ENCODE measurements at places on chromosomes 1 and 21.

DNA sequence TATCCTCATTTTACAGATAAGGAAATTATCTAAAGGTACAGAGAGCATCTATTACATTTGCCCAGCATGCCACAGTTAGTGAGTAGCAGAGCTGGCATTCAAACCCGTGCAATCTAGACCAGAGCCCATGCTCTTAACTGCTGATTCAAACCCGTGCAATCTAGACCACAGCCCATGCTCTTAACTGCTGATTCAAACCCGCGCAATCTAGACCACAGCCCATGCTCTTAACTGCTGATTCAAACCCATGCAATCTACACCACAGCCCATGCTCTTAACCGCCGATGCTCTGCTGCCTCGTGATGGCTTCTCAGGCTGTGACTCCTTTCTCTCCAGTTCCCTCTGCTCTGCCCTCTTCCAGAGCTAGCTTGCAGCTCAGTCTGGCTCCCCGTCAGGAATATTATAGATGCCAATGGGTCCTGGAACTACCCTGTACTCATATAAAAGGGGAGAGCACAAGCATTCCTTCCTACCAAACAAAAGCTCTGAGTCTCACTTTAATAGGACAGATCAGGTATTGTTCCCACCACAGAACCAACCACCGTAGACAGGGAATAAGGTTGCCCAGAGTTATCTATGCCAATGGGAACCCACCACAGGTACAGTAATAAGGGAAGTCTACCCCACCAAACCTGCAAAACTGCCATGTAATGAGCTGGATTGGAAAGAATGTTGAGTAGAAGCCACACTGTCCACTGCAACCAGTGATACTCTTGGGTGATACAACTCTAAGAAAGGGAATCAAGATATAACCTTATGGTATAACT is 78.4 kb downstream of the SMYD3 start:
- DNase-seq = no peak

DNA sequence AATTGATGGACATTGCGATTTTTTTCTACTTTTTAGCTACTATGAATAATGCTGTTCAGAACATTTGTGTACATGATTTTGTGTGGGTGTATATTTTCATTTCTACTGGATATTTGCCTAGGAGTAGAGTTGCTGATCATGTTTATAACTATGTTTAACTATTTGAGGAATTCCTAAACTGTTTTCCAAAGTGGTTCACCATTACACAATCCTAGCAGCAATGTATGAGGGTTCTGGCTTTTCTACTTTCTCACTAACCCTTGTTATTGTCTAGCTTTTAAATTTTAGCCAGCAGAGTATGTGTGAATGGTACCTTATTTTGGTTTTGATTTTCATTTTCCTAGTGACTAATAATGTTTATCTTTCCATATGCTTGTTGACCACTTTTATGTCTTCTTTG is 86.2 kb downstream of the ATG4C start:
- DNase-seq = no peak

- DNase-seq = peak; percentile 44
Observed at GRCh38 chr1:22709891-22710700, 543 bp upstream of the EPHB2 start.

DNA sequence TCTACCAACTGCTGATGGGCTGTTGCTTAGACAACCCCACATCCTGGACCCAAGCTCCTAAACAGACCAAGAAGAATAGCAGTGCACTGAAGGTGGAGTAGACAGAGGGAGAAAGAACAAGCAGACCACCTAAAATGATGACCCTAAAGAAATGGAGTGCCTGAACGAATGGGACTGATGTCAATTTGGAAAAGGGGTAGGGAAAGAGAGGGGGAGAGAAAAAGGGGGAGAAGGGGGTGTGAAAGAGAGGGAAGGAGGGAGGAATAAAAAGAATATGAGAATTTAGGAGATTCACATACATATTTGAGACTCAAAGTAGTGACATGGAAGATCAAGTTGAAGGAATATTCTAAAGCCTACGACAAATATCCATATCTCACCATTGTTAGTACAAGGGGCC is 144.4 kb upstream of the DUSP10 start:
- DNase-seq = no peak

DNA sequence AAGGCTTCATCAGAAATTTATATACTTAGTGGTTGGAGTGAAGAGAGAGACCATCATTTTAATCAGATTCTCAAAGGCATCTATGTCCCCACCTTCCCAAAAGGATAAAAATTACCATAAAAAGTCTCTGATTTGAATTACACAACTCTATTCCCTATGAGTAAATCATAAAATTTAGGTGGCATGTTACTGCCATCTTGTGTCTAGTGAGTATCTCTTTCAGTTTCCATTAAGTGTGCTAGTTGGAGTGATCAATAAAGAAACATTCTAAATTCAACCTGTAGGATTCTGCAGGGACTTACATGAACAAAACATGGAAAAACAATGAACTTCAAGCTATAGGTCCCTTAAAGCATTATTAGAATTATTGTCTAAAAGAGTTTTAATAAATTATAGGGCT is 655.4 kb downstream of the LTN1 start:
- DNase-seq = no peak

GRCh38 chr1:222325506-222325905 is 222.4 kb downstream of the HHIPL2 start:
- DNase-seq = no peak

DNA sequence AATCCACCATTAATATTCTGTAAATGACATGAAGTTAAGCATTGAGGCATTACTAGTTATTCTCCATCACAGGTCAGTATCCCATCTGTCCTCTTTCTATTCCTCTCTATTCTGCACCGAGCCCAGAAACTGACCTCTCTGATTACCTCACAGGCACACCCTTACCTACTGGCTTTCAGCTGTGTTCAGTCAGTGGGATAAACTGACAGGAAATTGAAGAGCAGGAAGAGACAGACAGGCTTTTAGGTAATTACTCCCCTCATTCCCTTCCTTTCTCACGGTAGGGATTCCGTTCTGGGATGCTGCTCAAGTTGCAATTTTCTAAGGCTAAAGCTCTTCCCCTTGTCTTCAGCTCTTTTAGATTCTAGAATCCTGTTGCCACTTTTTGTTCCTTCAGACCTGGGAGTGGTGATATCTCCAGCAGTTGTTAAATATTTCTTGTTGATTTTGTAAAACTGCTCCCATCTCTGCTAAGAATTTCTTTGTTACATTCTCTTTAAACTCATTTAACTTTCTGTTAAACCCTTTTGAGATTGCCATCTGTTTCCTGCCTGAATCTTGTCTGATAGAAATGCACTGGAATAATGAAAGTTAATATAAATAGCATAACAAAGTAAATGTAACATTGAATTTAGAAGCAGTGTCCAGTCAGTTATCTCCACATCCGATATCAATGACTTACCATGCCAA is 1063.4 kb downstream of the PLA2G4A start:
- peak; percentile 35 for DNase-seq

GRCh38 chr1:201009962-201010645 is 13.4 kb downstream of the KIF21B start:
- DNase-seq = no peak

- DNase-seq = peak; percentile 83
Observed at GRCh38 chr1:162878000-162878596, 17.1 kb upstream of the CCDC190 start.

DNA sequence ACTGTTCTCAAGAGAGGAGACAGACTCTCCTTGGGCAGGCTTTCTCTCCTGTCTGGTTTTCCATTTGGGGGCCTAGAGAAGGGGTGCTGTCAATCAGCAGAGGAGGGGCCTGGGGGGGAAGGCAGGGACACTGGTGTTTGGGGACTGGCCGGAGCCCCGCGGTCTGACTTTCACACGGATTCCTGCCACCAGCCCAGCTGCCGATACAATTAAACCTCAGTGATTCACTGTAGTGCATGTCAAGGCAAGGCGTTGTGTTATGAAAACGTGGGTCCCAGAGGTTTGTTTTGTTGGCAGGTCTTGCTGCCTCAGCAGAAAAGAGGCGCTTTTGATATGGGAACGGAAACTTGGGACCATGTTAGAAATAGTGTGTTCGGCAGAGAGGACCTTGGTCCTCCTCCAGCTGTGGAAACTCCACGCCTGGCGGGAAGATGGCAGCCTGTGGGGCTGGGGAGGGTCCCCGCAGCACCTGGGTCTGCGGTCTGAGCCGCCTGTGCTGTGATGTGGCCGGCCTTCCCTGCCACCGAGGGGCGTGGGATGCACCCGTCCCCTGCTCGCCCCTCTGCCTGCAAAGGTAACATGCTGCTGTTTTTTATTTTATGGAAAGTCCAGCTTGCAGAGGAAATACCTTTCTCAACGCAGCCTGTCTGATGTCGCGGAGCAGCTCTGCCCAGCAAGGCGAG is 47.6 kb downstream of the SPSB1 start:
- DNase-seq = no peak

GRCh38 chr1:46581681-46582455 is 22.2 kb downstream of the MKNK1 start:
- no peak for DNase-seq

GRCh38 chr21:15062606-15062965 is 2.2 kb downstream of the NRIP1 start:
- no peak for DNase-seq

DNA sequence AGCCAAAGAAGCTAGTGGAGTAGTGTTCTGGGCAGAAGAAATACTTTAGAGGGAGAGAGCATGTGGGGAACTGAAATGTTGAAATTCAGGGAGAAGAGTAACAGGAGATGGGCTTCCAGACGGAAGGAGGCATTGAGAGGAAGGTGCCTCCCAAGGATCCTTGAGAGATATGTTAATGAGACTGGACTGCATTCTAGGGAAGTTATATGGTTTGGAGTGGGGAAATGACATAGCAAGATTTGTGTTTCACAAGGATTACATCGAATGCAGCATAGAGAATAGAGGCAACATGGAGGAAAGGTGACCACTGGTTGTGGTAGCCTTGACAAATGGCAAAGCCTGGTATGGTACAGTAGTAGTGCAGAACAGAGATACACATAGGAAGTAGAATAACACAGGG is 160.5 kb upstream of the HMCN1 start:
- no peak for DNase-seq

DNA sequence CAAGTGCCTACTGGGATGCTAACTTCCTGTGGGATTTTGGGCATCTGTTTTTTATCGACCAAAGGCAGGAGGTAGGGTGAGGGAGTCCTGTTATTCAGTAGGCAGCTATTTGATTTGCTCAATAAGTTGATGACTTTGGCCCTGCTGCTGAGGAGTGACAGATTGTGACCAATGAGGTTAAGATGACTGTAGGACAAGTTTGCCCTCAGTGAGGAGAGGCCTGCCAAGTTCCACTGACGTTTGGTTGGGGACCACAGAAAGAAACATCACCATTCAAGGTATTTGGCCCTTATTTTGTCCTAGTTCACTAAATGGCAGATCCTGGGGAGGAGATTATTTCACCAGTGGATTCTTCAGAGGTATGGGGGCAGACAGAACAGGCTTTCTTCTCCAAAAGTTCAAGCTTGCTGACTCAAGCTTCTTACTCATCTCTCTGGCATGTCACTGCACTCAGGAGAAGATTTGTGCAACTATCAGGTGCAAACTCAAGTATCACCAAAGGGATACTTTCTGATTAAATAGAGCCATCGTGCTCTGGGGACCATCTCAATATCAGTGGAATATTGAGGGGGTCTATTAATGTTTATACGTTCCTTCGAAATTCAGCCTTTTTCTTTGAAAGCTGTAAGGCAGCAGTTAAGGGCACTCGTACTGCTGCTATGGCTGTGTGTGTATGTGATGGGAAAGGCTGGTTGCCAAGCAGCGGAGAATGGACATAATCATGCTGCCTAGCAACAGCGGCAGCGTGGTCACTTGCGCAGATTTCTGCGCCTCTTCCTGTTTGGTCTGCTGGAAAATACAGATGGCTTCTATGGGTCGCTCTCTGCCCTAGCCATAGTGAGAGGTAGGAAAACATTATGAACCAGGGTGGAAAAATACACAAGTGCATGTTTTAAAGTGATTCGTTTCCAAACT is 78.7 kb downstream of the PBX1 start:
- no peak for DNase-seq

DNA sequence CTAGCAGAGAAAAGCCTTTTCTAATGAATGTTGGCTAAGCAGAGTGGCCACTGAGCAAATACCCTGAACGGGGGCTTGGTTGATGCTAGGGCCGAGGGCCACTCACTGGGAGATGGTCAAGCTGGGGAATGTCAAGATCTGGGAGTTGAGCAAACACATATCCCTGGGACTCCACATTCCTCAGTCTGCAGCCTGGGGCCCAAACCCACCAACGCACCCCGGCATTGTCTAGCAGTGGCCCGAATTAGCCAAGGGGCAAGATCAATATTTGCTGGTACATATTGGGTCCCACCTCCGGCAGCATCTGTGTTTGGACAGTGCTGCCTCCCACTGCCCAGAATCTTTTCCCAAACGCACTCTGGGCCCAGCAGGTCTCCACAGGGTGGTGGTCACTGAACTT is 144.1 kb downstream of the TRABD2B start:
- DNase-seq = no peak

GRCh38 chr1:209433649-209434031 is 149.9 kb upstream of the CAMK1G start:
- DNase-seq = no peak

DNA sequence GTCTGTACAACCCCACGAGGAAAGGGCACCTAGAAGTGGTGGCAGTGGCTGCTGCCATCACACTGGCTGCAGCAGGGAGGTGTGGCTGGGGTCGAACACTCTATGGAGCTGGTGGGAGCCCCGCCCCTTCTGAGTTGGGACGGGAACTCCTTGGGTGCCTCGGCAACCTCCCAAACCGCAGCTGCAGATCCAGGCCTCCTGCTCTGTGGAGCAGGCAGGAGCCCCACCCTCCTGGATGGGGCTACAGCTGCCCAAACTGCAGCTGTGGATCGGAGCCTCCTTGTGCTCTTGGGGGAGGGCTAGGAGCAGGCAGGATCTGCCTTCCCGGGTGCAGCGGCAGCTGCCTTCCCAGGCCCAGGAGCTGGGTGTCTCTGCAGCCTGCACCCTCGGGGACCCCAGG is 38.9 kb upstream of the TARDBP start:
- DNase-seq = no peak

- DNase-seq = peak; percentile 82
Observed at GRCh38 chr1:48681476-48682305, 95.0 kb downstream of the BEND5 start.

- DNase-seq = no peak
Observed at GRCh38 chr1:196734006-196734405, 40.6 kb upstream of the CFHR3 start.

- no peak for DNase-seq
Observed at GRCh38 chr1:3070644-3071564, 1.9 kb downstream of the PRDM16 start.

GRCh38 chr21:41304068-41304720 is 12.4 kb upstream of the FAM3B start:
- DNase-seq = no peak
